Ascending aorta (tissue), 2 donors: ENCODE measurements at places on chromosomes 7 and 10. TPM values are rescaled to one million over a fixed set of nuclear protein-coding genes. Genes with fewer than 3 reads are reported as not detected.

- DNase-seq = no peak
Measured at GRCh38 chr10:35781643-35782035, 139.5 kb upstream of the FZD8 start.

- DNase-seq = no peak
Measured at GRCh38 chr7:24825931-24826661, 68.8 kb upstream of the GSDME start.

GRCh38 chr10:126481181-126481580, 92.9 kb upstream of the ADAM12 start:
- DNase-seq = no peak

GRCh38 chr10:131131726-131132591, 179.6 kb downstream of the TCERG1L start:
- no peak for DNase-seq

DNA sequence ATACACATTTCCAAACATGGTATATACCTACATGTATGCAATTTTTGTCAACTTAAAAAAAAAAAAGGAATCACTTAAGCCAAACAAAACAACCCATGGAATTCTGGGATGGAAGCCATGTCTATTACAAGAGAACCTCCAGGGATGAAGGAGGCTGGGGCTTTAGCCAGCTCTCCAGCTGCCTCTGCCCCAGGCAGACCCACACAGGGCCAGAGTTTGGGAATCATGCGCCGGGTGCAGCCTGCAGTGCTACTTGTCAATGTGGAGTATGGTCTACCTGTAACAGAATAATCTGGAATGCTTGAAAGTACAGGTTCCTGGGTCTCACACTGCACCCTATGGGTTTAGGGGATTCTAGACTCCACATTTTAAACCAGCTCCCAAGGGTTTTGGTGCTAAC, 10.8 kb downstream of the ATP6V0E2 start:
- no peak for DNase-seq

The ZNF37A gene
- total RNA-seq = 2.8 TPM

The ENO4 gene
- total RNA-seq = not detected

GRCh38 chr10:7945469-7946187, 108.9 kb upstream of the GATA3 start:
- no peak for DNase-seq

GRCh38 chr7:17009007-17009719, 127.4 kb upstream of the AGR3 start:
- DNase-seq = no peak

DNA sequence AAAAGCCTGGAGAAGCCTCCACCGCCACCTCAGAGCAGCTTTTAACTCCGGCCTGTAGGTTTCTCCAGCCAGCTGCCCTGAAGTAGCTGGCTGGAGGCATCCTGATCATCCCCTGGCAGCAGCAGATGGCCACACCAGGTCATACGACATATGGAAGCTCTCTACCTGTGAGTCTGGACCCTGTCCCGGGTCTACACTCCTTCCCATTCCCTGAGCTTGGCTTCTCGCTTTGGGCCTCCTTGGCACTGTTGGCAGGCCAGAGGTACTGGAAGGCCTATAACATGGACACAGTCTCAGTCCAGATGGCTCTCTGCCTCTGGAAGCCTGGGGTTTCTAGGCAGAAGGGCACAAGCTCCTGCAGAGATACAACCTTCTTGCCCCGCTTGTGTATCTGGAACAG, 43.5 kb upstream of the TRIM8 start:
- DNase-seq = no peak

The MYH16 gene
- total RNA-seq = not detected

The NPSR1 gene
- not detected for total RNA-seq
